ENCODE measurements at places on chromosomes 3 and 15.
A peak's percentile ranks its signal among the peaks of the same experiment; 100 is the strongest.

GRCh38 chr3:157786618-157787017 lies 283.4 kb upstream of the VEPH1 start:
- DNase-seq, result no peak

- no peak for DNase-seq
These were observed 42.2 kb downstream of the FOXP1 start for GRCh38 chr3:71541313-71541712.

DNA sequence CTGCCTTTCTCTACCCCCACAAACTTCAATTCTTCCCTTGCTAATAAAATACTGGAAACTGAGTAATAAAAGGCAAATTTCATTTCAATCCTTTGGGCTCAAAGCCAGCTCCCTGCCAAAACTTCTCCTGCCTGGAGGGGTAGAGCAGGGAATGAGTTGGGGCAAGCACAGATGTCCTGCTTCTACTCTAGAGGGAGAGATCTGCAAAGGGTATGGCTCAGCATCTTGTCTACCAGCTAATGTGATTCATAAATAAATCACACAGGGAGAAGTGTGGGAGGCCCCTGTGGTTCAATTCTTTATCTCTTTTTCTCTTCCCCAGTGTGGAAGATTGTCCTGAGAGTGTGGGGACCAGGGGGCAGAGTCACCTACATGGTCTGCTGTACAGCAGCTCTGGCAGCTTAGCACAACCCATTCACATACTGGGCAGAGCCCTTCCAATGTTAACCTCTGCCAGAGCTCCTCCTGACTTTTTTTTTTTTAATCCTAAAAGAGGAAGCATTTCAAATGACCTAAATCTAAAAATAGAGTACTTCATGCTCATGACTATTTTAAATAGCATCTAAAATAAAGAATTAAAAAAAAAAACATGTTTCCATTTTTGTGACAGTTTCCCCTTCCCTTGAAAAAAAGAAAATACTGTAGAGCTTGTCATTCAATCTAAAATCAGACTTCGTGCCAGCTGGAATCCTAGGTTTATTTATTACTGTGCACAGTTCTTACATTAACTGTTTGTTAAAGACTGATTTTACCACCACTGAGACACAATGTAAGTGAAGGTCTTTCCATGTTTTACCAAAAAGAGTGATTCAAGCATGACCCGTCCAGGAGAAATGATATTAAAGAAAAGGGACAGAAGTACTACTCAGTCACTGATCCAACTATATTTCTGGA lies 1083.7 kb upstream of the CFAP20DC start:
- DNase-seq, result no peak

DNA sequence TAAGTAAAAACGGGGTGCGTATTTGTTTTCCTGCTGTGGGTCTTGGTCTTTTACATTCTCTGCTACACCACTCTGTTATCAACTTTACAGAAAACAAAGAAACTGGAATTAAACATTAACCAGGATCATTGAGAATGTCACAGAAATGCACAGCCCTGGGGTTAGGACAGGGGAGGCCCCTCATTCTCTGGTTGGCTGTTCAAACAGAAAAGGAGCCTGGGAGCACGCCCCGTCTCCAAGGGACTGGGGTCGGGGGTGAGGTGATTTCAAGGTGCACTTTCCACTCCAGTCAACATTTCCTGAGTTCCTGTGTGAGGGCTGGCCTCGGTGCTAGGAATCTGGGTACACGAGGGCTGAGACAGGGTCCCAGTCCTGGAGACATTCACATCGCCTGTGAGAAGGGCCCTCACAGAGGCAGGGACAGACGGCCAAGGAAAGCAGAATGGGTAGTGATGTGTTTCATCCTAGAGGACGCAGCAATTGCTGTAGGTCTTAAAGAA lies 30.3 kb downstream of the CPN2 start:
- DNase-seq, result no peak

- DNase-seq, result no peak
These were observed 636 bp downstream of the TBC1D21 start for GRCh38 chr15:73873889-73874511.

DNA sequence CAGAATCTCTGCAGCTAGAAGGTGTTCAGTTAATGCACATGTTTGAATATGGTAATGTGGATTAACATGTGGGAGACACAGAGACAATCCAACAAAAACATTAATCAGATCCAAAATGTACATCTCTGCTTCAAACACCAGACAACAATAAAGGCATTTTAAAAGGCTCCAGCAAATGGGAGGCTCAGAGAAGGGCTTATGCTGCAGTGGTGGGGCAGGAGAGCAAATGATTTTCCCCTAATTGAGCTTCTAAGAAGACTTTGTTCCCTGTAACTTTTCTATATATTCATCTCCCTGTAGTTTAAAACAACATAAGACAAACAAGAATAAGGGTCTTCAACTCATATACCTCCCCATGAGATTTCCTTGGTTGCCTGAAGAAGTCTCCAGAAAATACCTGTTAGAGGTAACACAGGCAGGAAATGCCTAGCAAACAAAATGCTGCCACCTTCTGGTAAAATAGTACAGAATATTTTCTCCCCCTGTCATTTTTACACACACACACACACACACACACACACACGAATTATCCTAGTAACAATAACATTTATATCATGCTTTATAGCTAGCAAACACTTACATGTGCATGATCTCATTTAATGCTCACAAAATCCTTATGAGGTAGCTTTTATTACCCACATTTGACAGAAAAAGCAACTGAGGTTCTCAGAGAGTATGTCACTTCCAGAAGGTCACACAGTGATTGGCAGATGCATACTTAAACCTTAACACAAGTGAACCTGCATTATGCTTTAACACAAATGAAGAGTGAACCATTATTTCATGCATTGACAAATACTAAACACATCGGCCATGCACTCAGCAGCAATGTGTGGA lies 123.4 kb upstream of the MB21D2 start:
- DNase-seq, result no peak

DNA sequence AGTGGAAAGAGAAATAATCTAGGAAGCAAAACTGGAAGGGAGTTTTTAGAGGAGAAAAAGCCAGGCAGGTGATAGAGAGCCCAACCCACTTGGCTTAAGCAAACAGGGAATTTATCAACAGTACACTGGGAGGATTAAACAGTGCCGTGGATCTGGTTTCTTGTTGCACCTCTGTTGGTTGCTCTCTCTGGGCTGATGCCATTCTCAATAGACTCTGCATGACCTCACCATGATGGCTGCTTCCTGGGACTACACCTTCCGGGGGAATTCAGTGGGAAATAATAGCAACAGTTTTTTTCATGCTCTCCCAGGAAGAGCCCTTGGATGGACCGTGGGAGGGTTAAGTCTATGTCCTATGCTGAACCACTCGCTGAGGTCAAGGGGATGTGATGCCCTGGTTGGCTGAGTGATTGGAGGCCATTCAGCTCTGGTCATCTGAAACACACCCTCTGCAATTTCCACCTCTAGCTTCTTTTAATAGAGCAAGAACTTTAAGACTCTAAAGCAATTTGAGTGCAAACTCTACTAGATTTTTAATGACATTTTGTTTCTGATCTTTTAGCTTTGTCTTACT lies 74.2 kb downstream of the EPHB1 start:
- no peak for DNase-seq

GRCh38 chr3:187939891-187940290 lies 194.6 kb upstream of the BCL6 start:
- no peak for DNase-seq

GRCh38 chr15:74725845-74726773 lies 781 bp upstream of the CYP1A1 start:
- DNase-seq, result no peak

DNA sequence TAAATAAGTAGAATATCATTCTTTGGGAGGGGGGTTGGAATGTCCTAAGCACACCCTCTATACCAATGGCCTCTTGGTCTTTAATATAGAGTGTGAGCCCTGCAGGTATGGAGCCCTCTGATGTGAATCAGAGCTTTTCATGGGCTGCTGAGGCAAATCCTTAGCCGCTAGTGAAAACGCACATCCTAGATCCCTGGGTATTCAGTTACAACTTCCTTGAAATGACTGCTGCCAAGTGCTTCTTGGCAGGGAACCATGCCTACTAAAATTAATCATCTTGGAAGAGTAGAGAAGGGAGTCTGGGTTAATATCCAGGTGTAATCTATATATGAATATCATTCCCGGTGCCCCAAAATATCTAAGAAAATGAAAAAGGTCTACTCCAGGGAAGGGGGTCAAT lies 109.1 kb downstream of the POLQ start:
- DNase-seq, result no peak

DNA sequence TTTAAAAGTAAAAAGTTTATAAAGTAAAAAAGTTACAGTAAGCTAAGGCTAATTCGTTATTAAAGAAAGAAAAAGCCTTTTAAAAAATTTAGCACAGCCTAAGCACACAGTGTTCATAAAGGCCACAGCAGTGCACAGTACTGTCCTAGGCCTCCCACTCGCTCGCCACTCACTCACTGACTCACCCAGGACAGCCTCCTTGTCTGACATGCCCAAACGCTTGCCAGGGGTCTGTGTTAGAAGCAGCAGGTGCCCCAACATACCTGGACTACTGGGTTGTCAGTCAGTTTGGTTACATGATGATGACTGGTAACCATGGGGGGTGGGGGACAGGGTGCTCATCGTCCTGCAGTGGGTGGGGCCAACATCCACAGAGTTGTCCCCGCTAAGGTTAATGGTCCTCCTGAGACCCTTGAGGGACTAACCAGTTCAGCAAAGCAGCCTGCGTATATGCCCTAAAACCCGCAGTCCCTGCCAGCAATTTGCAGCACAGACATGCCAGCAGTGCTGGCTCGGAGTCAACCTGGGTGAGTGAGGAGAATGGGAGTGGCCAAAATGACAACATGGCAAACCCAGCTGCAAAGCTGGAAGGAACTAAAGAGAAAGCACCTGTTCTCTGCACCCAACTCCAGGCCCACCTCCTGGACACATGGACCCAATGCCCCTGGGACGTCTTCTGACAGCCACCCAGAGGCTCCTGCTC lies 49.2 kb downstream of the CYFIP1 start:
- DNase-seq, result no peak

- DNase-seq, result no peak
These were observed 214.8 kb downstream of the ZMAT3 start for GRCh38 chr3:178856804-178857203.

DNA sequence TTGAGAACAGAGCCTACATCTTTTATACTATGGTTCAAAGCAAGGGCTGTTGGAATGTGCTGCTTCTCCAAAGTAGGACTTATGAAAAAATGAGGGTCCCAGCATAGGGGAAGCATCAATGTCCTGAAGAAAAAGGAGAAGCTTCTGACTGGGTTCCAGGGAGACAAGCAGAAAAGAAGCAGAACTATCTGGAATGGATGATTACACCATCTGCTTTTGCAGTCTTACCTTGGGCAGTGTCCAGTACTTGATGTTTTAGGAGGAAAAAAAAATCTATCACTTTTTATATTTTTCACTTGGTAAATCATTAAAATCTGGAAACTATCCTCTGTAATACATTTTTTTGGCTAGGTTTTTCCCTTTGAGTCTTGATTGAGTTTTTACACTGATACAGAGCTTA lies 57.9 kb upstream of the DPH6 start:
- DNase-seq, result no peak

DNA sequence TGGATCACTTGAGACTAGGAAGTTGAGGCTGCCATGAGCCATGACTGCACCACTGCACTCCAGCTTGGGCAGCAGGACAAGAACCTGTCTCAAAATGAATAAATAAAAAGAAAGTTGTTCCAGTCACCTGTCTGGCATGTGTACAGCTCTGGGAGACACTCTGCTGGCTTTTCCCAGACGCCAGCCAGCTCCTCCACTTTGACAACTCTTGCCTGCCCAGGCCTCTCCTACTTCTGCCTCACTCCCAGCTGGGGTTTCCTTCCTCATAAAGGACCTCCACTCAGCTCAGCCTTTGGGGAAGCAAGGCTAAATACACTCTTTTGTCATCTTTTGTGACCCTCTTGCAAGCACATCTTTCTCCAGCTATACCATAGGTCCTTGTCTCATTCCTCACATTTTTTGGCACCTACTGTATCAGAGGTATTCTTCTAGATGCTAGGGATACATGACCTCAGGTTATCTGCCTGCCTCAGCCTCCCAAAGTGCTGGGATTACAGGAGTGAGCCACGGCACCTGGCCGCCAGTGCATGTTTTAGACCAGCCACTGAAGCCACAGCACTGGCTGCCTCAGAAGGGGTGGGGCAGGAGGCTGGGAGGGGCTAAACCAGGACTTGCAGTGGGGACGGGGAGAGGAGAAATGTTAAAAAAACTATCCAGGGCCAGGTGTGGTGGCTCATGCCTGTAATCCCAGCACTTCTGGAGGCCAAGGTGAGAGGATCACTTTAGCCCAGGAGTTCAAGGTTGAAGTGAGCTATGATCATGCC lies 10.0 kb upstream of the ELP6 start:
- DNase-seq, result no peak

GRCh38 chr3:177307391-177307790 lies 110.1 kb upstream of the TBL1XR1 start:
- DNase-seq, result no peak

GRCh38 chr3:78875851-78876250 lies 891.9 kb downstream of the ROBO1 start:
- no peak for DNase-seq

GRCh38 chr15:76185716-76186115 lies 125.6 kb downstream of the ETFA start:
- DNase-seq, result no peak

DNA sequence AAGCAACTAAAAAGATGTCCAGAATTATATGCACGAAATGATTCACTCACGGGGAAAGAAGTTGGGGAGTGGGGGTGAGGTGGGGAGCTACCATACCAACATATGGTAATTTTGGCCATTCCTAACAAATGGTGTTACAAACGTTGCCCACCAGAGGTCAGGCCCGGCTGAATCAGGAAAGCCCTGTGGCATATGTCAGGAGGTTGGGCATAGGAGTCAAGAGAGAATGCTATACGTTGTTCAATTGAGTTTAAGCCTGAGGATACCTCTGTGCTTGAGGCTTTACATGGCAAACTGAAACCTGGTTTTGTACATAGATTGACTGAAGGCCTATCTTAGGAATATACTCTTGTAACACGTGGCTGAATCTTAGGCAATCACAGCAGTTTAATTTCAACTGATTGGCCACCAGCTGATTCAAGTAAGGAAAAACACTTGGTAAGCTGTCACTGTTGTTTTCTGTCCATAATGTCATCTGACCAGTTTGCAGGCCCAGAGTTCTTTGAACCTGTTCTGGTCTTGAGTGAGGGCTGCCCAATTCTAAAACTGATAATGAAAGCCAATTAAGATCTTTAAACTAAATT lies 23.4 kb upstream of the SLC2A2 start:
- DNase-seq, result no peak

GRCh38 chr15:88274553-88275460 lies 18.3 kb upstream of the NTRK3 start:
- peak; percentile 74 for DNase-seq

DNA sequence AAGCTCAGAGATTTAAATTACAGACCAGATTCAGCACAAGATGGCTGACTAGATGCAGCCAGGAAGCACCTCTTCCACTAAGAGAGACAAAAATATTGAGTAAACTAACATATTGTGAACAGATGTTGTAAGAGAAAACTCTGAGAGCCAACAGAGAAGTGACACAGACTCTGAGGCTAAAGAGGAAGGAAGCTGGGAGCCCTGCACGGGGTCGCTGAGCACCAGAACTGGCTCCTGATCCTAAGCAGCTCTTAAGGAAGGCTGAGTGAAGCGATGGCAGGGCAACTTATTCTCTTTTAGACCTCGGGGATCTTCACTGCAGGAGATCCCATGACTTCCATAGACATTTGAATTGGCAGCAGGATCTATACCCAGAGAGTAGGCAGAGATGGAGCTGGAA lies 578.0 kb upstream of the GRM7 start:
- DNase-seq, result no peak
